H7 (cell line): ENCODE measurements at places on chromosomes 3 and 15.

GRCh38 chr3:52986938-52987337, 58.9 kb downstream of the SFMBT1 start:
- DNase-seq = no peak

DNA sequence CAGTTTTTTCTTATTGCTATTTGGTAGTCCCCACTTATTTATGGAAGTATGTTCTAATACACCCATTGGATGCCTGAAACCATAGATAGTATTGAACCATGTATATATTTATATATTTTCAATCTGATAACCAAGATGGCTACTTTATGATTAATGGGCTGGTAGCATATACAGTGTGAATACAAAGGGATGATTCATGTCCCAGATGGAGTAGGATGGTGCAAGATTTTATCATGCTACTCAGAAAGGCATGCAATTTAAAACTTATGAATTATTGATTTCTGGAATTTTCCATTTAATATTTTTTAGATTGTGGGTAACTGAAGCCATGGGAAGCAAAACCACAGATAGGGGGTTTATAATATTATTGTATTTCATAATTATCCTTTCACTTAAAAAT, 35.2 kb downstream of the AP4E1 start:
- DNase-seq = no peak

- DNase-seq = no peak
These were observed 272.4 kb upstream of the TPM1 start for GRCh38 chr15:62770111-62770660.

GRCh38 chr3:158710601-158711000, 21.7 kb downstream of the RARRES1 start:
- no peak for DNase-seq

GRCh38 chr15:78362716-78363380, 22.7 kb downstream of the CRABP1 start:
- no peak for DNase-seq

GRCh38 chr3:150377601-150378300, 30.3 kb upstream of the TSC22D2 start:
- DNase-seq = no peak

DNA sequence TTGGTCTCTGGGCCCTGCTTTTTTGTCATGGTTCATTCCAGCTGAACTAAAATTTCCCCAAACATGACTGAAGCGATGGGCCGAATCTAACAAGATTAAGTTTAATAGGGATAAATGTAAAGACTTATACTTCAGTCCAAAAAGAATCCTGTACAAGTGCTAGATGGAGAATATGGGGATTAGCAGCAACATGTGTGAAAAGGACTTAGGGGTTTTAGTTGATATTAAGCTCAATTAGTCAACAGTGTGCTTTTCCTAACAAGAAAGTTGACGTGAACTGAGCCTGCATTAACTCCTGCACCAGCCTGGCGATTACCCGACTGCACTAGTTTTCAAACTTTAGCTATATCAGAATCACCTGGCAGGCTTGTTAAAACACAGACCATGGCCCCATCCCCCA, 61.0 kb upstream of the BBX start:
- no peak for DNase-seq
